ENCODE measurements at places on chromosomes 2 and 18.

- no peak for DNase-seq
These were observed 14.0 kb upstream of the RIF1 start for GRCh38 chr2:151395509-151396374.

DNA sequence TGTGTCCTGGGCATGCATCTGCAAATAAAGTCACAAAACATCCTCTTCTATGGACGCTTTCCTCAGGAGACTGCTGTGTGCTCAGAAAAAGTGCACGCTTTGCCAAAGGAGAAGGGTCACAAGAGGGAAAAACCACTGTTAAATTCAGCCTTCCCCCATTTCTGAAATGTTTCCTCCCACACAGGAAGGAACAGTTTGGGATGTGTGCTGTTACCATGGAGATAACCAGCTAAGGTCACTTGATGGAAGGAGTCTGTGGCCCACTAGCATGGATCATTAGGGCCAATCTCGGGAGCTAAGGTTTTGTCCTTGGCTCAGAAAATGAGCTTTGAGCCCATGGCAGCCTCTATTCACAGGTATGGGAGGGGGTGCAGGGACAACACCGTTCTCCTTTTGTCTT, 5.6 kb downstream of the KCNE4 start:
- DNase-seq, result no peak

GRCh38 chr2:10132996-10133647, 10.6 kb downstream of the RRM2 start:
- DNase-seq, result no peak

- DNase-seq, result no peak
These were observed 166.5 kb downstream of the SEPTIN10 start for GRCh38 chr2:109447251-109447661.

- no peak for DNase-seq
These were observed 11.8 kb downstream of the RBFA start for GRCh38 chr18:80046011-80046410.

DNA sequence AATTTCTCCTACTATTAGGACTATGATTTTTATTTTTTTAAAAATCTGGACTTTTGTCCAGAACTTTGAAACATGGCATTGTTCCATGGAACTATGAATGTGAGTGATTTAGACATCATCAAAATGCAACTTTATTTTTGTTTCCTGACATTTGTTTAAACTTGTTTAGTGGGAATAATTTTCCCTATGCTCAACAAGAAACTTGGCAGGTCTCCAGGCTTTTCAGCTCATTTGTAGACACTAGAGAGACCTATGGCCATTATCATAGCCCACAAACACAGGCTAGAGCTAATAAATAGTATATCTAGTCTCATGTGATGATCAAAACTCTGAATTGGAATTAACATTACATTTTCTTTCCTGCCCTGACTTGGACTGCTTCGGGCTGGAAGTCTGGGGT, 145.1 kb upstream of the CELF4 start:
- no peak for DNase-seq

- no peak for DNase-seq
These were observed 3.7 kb upstream of the INSIG2 start for GRCh38 chr2:118084491-118085089.

DNA sequence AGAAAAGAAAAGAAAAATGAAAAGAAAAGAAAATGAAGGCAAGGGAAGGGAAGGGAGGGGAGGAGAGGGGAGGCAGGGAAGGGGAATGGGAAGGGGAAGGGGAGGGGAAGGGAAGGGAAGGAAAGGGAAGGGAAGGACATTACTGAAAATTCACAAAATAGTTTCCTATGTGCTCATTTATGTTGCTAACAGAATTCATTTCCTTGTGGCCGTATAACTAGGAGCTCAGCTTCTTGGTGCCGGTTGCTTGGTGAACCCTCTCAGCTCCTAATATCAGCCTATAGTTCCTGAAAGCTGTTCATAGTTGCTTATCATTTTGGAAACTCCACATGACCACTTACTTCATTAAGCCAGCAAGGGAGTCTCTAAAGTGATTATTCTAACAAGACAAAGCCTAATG, 379.8 kb upstream of the TMEFF2 start:
- DNase-seq, result no peak

DNA sequence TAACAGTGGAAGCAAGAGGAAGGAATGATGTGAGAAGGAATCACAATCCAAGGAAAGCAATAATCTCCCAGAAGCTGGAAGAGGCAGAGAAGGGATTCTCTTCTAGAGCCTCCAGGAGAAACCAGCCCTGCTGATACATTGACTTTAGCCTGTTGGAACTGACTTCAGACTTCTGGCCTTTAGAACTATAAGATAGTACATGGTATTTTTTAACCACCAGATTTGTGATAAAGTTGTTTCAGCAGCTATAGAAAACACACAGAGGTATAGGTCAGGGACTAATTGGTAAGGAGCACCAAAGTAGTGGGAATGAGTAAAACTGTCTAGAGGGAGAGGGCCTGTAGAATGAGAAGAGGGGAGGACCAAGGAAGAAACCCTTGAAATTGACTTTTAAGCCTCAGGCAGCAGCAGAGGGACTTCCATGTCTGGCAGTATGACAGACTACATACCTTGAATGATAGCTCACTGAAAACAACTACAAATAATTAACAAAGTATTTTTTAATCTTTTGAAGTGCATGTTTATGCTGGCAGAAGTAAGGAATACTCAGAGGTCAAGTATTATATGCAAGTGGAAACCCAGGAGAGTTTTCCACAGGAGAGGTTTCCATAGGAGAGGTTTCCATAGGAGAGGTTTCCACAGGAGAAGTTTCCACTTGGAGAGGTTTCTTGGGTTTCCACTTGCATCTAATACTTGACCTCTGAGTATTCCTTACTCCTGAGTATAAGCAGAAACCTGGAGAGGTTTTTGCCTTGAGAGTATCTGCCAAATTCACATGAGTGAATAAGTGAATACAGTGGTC, 33.8 kb upstream of the TMEM17 start:
- no peak for DNase-seq

GRCh38 chr18:35933982-35934381, 38.5 kb upstream of the RMP24 start:
- no peak for DNase-seq

- DNase-seq, result no peak
These were observed 74.4 kb downstream of the MEIS1 start for GRCh38 chr2:66509326-66509811.

DNA sequence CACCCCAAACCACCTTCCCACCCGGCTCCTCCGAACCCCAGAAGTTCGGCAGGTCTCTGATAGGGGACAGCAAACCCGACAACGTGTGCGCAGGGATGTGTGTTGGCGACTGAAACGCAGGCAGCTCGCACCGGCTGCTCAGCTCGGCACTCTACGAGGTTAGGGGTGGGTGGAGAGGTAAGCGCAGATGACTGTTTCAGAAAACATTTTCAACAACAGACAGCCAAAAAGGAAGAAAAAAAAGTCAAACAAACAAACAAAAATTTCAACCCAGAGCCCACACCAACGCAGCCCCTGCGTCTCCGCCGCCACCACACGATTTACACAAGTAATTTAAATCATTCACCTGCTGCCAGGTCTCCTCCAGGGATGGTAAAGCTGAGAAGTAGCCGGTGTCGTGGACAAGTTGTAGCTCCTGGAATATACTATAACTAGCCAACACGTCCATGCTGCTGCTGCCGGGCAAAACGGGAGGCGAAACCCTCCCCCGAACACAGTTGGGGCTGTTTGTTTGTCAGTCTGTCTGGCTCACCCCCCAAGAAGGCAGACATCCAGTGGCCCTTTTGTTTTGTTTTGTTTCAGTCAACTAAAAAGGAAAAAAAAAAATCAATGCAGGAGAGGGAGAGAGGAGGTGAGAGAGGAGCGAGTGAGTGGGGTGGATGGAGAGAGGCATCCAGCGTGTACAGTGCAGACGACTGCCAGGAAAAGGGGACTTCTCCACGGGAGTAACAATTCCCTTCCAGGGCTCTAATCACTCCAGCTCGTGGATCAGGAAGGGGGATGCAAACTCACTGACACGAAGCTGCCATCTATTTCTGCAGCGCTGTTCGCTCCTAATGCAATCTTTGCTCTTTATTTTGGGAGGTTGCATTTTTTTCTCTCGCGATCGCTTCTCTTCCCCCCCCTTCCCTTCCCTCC, at the start of gene KLF7:
TSS of gene KLF7 (minus strand) at position 828 of the 918 bp plus-strand sequence. CDS start at position 448, 380 bp downstream.
- DNase-seq, result peak; percentile 64

DNA sequence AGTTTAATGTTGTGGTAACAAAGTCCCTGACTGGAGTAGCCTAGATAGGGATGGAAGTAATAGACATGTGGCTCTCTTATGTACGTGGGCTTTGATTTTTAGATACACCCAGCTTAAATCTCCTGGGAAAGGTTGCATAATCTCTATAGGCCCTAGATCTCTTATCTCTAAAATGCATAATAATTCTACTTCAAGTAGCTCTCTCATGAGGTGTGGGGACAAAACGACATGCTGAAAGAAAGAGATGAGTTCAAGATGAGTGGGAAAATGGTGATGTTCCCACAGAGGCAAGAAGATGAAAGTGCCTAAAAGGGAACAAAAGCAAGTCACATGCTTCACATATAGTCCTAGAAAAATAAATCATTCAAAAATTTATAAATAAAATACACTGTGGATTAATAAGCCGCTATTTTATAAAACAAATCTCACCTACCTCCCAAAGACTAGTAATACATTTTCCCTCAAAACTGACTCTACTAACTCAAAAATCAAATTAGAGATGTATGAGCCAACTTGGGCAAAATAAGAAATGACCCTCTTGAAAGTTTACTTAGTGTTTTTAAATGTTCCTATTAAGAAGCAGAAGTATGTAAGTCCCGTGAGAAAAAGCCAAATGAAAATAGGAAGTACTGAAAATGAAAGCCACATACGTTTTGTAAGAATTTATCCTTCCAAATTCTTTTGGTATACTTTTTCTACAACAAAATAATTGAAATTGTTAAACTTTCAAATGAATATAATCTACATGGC, 148.2 kb upstream of the ITGA4 start:
- peak; percentile 49 for DNase-seq

DNA sequence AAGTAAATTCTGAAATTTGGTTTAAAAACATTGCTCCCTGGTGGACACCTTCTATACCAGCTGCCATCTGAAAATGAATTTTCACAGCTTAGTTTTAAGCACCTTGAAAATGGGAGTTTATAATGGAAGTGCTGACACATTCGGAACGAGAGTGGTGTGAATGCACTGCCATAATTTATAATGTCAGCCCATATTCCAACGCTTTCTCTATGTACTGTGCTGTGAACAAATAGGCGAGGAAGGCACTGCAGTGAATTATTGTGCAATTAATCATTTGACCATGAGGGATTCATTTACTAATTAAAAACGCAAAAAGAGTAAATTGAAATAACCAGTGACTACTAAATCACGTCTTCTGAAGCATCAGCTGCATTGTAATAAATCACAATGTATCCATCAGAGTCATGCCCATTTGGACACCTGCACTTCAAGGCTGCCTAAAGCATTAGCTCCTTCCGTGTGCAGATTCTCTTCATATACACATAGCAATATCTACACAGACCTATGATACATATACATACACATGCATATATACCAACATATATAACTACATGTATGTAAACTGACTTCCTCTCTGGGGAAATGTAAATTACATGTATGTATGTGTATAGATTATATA, 699.8 kb downstream of the GALR1 start:
- DNase-seq, result no peak

DNA sequence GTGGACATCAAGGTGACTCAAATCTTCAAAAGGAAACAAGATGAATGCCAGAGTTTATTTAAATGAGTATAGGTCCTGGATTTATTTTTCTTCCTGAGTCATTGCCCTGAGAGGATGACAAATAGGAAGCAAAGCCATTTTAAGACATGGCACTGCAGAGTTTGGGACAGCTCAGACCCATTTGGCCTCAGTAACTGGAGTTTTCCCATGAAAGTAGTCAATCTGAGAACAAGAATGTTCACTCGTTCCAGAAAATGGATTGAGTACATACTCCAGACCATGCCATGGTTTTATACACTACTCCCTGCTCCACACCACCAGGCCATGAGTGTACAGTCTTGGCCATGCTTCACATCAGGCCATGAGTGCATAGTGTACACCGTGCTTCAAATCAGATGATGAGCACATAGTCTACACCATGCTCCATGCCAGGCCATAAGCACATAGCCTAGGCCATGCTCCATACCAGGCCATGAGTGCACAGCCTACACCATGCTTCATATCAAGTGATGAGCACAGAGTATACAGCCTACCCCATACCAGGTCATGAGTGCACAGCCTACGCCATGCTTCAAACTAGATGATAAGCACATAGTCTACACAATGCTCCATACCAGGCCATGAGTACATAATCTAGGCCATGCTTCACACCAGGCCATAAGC, 202.4 kb downstream of the FBXO15 start:
- DNase-seq, result no peak

DNA sequence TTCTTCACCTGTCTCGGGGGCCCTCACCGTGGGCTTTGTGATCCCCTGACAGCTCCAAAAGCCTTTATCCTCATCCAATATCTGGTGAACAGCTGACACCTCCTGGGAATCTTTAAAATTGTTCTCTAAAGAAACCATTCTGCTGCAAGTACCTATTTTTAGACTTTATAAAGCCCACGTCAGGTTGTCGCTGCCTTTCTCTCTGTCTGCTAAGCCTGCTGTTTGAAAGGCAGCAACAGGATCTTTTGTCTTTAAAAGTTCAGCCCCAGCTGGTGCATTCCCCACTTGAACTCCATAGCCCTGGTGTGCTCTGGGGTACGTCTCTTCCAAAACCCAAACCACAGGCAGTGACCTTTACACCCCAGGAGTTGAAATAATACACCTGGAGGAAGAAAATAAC, 145.0 kb downstream of the NEDD4L start:
- DNase-seq, result no peak

DNA sequence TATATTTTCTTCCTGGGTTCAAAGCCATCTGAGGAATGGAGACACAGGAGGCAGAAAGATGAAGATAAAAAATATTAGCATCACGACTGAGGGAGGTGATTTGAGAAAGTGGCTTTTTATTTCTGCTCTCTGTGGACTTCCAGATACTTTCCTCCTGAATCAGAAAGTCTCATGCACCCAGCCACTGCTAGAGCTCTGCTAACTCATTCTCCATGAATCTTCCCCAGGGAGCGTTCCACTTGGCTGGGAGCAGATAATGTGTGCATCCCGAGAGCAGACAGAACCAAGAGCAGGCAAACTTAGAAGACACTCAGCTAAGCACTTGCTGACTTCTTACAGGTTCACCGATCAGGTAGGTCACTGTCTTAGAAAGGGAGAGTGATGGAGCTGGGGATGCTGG, 264.1 kb upstream of the THUMPD2 start:
- no peak for DNase-seq

GRCh38 chr2:199760574-199760973, 90.4 kb downstream of the FTCDNL1 start:
- DNase-seq, result no peak

DNA sequence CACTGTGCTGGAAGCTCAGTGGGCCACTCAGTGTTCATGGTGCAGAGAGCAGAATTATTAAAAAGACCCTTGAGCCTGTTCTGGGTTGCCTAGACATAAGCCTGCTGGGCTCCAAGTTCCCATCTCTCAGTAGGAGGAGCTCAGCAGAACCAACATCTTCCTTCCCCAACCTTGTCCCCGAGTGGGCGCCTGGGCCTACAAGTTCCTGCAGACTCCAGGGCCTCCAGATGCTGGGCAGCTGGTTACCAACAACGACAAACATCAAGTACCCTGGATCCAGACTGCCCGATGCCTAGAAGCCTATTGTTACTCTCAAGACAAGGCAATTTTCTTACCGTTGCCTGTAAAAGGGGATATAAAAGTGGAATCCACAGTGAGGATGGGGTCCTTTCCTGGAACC, 214.2 kb downstream of the HAUS1 start:
- no peak for DNase-seq
